OCI-M1 (cell line): ENCODE measurements at places on chromosomes 16 and 17.

DNA sequence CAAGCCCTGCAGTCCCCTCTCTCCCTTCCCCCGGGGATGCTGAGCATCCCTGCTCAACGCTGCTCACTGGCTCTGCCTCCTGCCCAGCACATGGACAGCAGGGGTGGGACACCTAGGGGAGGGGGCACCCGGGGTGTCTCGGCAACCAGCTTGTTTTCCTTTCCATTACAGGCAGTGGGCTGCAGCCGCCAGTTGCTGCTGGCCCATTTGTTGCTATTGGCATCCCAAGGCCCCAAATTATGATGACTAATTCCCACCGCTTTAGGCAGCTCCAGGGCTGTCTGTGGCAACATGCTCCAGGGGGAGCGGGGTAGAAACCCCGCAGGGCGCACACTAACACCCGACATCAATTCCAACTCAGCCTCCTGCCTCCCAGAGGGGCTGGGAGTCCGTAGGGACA, 4.9 kb downstream of the SDK2 start:
- no peak for DNase-seq

DNA sequence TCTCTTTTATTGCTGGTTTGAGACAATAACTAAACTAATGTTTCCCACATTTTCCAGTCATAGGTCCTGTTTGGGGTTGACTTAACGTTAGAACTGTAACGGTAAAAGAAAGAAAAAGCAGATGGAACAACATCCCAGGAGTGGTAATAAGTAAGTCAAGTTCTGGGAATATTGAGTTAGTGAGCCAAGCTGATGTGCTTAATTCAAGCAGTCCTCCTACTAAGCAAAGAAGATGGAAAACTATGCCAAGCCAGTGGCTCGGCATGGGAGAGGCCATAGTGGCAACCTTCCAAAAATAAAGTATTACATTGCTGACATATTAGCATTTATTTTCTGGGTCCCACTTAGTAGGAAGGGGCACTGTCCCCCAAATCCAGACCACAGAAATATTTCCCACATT, 161.7 kb upstream of the CDH5 start:
- no peak for DNase-seq

GRCh38 chr17:27473748-27474609, 17.7 kb downstream of the KSR1 start:
- peak; percentile 99 for DNase-seq

DNA sequence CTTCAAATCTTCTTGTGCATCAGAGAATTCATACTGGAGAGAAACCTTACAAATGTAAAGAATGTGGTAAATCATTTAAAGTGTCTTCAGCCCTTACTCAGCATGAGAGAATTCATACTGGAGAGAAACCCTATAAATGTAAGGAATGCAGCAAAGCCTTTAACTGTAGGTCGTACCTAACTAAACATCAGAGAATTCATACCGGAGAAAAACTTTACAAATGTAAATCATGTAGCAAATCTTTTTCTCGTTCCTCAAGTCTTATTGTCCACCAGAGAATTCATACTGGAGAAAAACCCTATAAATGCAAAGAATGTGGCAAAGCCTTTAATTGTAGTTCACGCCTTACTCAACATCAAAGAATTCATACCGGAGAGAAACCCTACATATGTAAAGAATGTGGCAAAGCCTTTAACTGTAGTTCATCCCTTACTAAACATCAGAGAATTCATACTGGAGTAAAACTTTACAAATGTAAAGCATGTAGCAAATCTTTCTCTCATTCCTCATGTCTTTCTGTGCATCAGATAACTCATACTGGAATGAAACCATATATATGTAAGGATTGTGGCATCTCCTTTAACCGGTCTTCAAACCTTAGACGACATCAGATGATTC, 118.5 kb upstream of the ZNF267 start:
- DNase-seq: peak; percentile 25

DNA sequence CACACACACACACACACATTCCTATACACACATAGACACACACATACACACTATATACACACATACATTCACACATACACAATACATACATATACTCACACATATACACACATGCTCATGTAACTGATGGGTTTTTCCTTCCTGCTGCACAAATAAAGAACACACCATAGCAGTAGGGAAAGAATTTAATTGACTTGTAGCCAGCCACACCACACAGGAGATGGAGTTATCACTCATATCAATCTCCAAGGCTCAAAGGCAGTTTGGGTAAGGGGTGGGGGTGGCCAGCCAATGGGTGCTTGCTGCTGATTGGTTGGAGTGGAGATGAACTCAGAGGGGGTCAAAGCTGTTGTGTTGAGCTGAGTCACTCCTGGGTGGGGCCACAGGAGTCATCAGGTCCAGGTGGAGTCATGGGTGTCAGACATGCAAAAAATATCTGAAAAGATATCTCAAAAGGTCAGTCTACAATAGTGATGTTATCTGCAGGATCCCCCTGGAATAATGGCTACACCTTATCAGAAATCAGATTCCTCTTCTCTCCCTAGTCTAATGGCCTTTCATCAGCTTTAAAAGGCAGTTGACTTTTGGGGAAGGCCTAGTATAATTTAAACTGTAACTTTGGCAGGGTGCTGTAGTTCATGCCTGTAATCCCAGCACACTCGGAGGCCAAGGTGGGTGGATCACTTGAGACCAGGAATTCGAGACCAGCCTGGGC, 46.1 kb downstream of the WSB1 start:
- peak; percentile 57 for DNase-seq

DNA sequence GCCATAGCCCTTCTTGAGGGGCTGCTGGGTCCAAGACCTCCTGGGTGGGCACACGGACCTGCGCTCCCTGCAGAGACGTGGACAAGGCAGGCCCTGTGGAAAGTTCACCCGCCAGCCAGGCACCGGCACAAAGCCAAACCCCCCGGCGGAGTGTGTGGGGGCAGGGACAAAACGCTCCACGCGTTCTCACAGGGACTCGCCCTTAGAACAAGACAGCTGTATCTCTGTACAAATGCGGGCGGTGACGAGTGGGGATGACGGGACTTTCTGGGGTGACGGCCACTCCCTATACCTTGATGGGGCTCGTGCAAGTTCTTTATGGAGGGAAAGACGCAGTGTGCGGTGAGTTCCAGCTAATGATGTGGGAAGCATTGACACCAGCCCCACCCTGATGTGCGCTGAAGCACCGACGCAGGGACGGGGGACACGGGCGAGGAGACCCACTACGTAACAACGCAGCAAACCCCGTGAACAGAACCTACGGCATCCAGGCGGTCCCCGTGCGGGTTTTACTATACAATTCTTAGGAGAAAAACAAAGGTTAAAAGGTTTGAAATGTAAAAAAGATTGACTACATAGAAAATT, 49.4 kb downstream of the LMF1 start:
- DNase-seq: no peak

DNA sequence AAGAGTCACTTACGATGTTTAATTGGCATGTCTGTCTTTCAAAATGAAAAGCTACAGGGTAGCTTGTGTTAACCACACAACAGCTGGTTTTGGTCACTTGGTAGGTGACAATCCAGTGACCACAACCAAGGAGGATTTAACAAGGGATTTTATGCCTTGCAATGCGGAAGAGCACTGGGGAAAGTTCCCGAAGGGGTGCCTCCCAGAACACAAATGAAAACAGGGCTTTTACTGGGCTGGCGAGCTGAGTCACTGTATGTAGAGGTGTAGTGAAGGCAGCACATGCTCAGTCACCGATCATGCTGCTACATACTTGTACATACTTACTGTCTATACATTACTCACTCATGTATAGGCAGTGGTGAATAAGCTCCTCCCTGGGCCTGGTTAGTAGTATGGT, 483.5 kb downstream of the CDH13 start:
- DNase-seq: no peak

GRCh38 chr17:38435795-38436194, 7.5 kb downstream of the ARHGAP23 start:
- no peak for DNase-seq

DNA sequence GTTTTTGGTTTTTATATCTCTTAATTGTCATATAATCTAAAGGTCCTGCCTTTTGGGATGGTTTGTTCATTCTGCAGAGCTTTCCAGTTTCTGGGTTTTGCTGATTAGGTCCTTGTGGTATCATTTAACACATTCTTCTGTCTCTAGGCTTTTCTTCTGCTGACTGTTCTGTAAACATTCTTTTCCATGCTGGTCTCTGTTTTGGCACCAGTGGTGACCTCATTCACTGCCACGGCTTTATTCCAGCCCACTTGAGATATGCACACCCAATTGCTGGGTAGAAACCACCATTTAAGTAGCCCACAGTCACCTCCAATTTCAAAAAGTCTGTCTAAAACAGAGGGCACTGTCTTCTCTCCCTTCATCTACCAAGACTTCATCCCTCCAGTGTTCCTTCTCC, 31.1 kb upstream of the COX10 start:
- peak; percentile 91 for DNase-seq

GRCh38 chr17:44199553-44200477, at the start of gene ATXN7L3:
TSS of gene ATXN7L3 (minus strand) at chr17:44199884. CDS start at chr17:44198070, 1,814 bp downstream.
- DNase-seq: peak; percentile 99

DNA sequence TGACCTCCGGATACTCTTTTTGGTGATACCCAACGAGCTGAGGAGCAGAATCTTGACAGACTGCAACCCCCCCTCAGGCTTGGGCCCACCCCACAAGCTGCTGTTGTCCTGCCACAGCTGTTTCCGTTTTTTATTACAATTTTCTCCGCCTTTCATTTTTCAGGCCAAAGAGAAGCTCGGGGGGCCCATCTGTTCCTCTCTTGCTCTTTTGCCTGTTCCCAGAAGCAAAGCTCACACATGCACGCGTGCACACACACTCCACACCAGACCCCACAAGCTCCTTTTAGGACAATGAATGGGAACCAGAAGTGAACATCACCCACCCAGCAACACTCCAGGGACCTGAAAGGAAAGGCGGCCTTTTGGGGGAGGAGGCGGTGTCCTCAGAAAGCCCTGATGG, 16.3 kb downstream of the SOX9 start:
- no peak for DNase-seq

DNA sequence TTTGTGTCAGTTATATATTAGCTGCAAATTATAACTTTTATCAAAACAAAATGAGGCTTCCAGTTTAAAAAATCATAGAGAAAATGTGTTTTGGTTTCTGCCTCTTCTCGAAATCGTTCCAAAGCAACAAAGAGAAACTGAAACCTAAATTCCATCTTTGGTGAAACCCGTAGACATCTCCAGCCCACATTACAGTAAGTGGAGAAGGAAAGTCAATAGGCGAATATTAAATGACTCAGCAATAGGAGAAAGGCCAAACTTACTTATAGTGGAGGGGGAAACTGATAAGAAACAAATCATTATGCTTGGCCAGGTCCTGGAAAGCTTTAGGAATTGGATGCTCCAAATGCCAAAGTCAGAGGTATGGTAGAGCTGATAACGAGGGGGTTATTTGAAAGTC, 103.0 kb upstream of the SHISA6 start:
- peak; percentile 65 for DNase-seq
